Breast epithelium (tissue), 4 donors: ENCODE measurements at places on chromosomes 12 and 14. TPM values are rescaled to one million over a fixed set of nuclear protein-coding genes. Genes with fewer than 3 reads are reported as not detected.

TAOK3 gene
- 43.5 TPM for total RNA-seq

DNA sequence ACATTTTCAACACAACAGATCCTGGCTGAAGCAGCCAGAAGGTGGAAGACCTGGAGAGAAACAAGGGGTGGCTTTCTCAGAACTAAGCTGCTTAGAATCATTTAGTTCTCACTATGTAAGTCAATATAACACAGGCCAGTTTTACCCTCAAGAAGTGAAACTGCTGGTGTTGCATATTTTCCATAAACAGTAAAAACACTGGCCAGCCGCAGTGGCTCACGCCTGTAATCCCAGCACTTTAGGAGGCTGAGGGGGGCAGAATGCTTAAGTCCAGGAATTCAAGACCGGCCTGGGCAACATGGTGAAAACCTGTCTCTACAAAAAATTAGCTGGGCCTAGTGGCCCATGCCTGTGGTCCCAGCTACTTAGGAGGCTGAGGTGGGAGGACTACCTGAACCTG, 11.6 kb downstream of the STX2 start:
- no peak overlapping the region for H3K4me3 ChIP-seq
- no peaks in the 10 kb centered on the region for H3K27me3 ChIP-seq
- H3K27ac ChIP-seq: no peak overlapping the region
- H3K4me1 ChIP-seq: no peaks in the 10 kb centered on the region

SERPINA3 gene
- total RNA-seq: 1,840 TPM

DNA sequence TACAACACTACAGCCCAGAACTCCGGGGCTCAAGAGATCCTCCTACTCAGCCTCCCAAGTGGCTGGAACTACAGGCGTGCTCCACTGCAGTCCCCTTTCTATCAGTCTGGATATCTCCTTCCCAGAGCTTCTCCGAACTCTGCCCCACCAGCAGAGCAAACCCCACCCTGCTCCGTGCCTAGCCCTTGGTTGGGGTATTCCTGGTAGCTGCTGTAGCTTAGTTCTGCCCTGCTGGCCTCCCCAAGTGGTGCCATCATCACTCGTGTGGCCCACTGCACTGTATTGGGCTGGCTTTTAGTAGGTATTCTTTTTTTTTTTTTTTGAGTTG, 9.5 kb downstream of the HSP90AA1 start:
- peaks cover 4% of the 10 kb centered on the region for H3K36me3 ChIP-seq
- no peaks in the 10 kb centered on the region for H3K27me3 ChIP-seq
- H3K4me1 ChIP-seq: no peaks in the 10 kb centered on the region
- H3K4me3 ChIP-seq: no peak overlapping the region
- no peak overlapping the region for H3K27ac ChIP-seq

DNA sequence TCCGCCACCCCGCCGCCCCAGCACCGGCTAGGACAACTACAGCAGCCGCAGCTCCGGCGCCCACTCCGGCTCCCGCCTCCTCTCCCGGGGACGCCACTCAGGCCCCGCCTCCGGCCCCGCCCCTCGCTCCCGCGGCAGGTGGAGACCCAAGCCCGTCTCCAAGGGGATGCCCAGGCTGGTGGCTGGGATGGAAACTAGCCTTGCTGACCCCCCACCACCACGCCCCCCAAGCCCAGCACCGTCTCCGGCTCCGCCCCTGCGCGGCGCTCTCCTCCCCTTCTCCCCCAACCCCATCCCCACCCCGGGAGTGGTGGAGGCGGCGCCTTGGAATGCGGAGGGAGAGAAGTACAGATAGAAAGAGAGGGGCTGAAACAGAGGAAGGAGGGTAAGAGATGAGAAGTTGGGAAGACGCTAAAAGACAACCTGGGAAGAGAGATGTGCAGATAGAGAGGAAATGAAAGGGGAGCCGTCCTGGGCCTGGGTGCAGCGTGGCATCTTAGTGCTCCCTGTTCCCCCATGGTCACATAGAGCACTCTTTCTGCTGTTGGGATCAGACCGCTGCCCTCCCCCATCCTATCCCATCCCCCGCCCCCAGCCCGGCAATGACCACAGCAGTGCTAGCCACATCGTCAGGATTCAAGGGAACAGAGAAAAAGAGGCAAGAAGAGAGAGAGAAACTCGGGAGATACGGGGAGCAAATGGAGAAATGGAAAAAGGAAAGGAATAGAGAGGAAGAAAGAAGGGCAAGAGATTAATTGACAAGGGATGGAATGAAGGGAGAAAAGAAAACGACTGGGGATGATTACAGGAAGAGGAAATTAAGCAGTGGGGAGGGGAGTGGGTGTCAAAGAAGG, at the start of gene ITGA7:
TSS of gene ITGA7 (minus strand) at position 64 of the 854 bp plus-strand sequence. CDS start 222 bp downstream, outside the sequence.
- peak within 1 kb of the TSS; percentile 53 for H3K27ac ChIP-seq
- DNase-seq: no peak
- H3K4me1 ChIP-seq: peaks cover 4% of the 10 kb centered on the region
- H3K4me3 ChIP-seq: peak within 1 kb of the TSS; percentile 49

GRCh38 chr14:65948302-65948701, 535.8 kb downstream of the FUT8 start:
- no peaks in the 10 kb centered on the region for H3K4me1 ChIP-seq
- no peak overlapping the region for H3K4me3 ChIP-seq
- no peak overlapping the region for H3K27ac ChIP-seq
- DNase-seq: no peak
- no peaks in the 10 kb centered on the region for H3K36me3 ChIP-seq

ABCC9 gene
- total RNA-seq: 52.0 TPM

DNA sequence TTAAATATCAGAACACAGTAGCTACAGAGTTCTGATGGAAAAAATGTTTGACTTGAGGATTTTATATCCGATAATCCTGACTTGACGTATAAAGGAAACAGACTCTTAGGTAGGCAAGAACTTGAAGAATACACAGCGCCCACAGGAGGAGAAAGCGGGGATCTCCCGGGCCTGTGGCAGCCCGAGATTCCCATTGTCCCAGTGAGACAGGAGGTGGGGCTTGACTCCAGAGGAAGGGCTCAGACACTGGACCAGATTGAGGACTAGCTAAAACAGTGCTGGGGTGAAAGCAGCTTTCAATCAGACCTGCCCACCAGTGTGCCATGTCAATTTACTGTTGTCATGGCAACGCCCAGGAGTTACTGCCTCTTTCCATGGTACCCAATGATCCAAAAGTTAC, 51.1 kb upstream of the C14orf180 start:
- H3K27me3 ChIP-seq: peaks cover 9% of the 10 kb centered on the region
- no peaks in the 10 kb centered on the region for H3K36me3 ChIP-seq
- DNase-seq: no peak
- no peak overlapping the region for H3K4me3 ChIP-seq

DNA sequence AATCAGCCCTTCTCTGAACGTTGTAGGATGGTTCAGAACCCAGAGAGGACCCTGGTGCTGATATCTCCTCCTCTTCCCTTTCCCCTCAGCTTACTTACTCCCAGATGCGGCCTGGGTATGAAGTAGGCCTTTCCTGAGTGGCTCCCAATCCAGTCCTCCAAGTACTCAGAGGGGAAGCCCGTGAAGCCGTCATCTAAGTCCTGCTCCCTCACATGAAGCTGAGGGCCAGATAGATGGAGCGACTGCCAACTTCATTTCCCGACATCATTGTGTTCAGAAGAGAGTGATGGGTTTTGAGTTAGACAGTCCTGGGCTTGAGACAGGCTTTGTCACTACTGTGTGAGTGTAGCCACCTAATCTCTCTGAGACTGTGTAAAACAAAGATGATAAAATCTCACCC, 2.7 kb downstream of the APOLD1 start:
- peak overlapping the region; percentile 94 for H3K27ac ChIP-seq
- peak overlapping the region; percentile 74 for H3K4me3 ChIP-seq
- no peaks in the 10 kb centered on the region for H3K27me3 ChIP-seq
- no peaks in the 10 kb centered on the region for H3K36me3 ChIP-seq
- H3K4me1 ChIP-seq: no peaks in the 10 kb centered on the region
- DNase-seq: no peak

RNASE3 gene
- total RNA-seq: not detected

DNA sequence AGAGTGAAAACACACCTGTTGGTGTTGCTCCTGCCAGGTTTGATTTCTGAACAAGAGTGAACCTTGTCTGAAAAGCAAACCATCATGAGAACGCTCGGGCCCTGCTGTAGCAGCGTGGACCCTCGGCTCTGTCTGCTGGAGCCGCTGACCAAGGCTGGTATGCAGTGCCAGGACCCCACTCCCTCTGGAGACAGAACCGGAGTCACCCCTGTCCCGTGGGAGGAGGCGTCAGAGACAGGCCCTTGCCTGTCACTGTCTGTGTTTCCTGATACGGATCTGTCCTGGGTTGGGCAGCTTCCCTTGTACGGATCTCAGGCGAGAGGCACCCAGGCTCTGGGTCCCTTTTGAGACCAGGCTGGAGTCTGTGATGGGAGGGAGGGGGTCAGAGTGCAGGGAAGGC, 111.6 kb downstream of the ADGRD1 start:
- DNase-seq: no peak
- H3K4me3 ChIP-seq: no peak overlapping the region
- H3K36me3 ChIP-seq: no peaks in the 10 kb centered on the region
- no peaks in the 10 kb centered on the region for H3K27me3 ChIP-seq

DNA sequence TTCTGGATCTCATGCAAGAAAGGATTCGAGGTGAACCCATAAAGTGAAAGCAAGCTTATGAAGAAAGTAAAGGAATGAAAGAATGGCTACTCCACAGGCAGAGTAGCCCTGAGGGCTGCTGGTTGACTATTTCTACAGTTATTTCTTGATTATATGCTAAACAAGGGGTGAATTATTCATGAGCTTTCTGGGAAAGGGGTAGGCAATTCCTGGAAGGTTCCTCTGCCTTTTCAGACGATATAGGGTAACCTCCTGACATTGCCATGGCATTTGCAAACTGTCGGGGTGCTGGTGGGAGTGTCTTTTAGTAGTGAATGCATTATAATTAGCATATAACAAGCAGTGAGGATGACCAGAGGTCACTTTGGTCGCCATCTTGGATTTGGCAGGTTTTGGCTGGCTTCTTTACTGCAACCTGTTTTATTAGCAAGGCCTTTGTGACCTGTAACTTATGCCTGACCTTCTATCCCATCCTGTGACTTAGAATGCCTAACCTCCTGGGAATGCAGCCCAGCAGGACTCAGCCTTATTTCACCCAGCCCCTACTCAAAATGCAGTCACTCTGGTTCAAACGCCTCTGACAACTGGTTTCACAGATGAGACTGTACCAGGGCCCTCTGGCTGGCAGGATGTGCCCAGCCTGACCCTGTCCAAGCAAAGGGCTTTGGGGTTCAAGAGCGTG, 157.7 kb upstream of the SFSWAP start:
- H3K4me3 ChIP-seq: no peak overlapping the region
- no peaks in the 10 kb centered on the region for H3K36me3 ChIP-seq
- H3K27me3 ChIP-seq: peaks cover 35% of the 10 kb centered on the region
- no peak for DNase-seq

NTF3 gene
- total RNA-seq: 1.3 TPM

PTPRR gene
- 0.80 TPM for total RNA-seq

- no peak overlapping the region for H3K27ac ChIP-seq
- H3K27me3 ChIP-seq: no peaks in the 10 kb centered on the region
- no peak overlapping the region for H3K4me3 ChIP-seq
- no peaks in the 10 kb centered on the region for H3K36me3 ChIP-seq
- H3K4me1 ChIP-seq: no peaks in the 10 kb centered on the region
Measured at GRCh38 chr14:58646479-58646878, 8.7 kb downstream of the DACT1 start.

DNA sequence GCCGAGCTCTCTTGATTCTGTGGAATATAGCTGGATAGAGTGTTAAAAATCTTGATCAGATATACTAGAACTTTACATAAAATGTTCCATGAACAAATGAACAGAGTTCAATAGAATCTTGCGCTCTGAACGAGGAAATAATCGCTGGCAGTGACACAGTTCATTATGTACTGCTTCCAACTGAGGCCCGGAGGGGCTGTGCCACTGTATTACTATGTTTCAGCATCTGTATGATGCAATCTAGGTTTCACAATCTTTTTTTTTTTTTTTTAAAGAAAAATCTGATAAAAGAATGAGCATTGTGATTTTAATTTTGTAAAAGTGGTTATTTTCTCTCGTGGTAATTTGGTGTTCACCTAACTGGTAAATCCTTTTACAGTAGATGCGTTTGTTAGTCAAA, 77.2 kb downstream of the FERMT2 start:
- no peak overlapping the region for H3K4me3 ChIP-seq
- H3K36me3 ChIP-seq: no peaks in the 10 kb centered on the region
- H3K27ac ChIP-seq: peak overlapping the region; percentile 42
- H3K27me3 ChIP-seq: no peaks in the 10 kb centered on the region
- DNase-seq: peak; percentile 65

DNA sequence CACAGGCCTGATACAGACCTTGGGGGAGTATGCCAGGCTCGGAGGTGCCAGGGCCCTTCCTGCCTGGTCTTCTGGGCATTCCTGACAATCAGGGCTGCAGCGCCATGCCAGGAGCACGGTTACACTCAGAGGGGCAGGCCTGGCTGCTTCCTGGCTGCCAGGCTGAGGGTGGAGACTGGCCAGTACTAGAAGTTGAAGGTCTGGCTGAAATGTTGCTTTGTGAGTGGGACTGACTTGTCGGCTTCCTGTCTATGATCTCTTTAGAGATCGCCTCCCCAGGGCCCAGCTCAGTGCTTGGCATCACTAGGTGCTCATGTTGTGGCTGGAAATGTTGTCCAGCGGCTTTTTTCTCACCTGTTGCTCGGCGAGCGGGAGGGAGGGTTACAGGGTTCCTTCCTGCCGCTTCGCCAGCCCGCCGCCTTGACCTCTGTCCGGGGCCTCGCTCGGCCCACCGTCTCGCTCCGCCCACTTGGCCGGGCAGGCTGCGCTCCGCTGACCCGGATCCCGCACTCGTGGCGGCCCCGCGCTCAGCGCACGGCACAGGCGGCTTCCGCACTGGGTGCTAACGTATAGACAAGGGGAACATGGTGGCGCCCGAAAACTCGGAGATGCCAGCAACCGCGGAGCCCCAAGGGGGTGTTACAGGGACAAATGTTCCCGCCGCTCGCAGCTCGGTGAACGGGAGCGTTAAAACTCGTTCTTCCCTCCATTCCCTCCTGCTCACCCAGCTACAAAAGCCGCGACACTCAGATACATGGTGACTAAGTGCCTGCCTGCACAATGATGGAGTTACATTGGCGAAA, 32.6 kb downstream of the PAPLN start:
- no peaks in the 10 kb centered on the region for H3K27me3 ChIP-seq
- H3K4me1 ChIP-seq: no peaks in the 10 kb centered on the region
- H3K27ac ChIP-seq: peak overlapping the region; percentile 65
- DNase-seq: no peak

FLVCR2 gene
- total RNA-seq: 15.4 TPM

DNA sequence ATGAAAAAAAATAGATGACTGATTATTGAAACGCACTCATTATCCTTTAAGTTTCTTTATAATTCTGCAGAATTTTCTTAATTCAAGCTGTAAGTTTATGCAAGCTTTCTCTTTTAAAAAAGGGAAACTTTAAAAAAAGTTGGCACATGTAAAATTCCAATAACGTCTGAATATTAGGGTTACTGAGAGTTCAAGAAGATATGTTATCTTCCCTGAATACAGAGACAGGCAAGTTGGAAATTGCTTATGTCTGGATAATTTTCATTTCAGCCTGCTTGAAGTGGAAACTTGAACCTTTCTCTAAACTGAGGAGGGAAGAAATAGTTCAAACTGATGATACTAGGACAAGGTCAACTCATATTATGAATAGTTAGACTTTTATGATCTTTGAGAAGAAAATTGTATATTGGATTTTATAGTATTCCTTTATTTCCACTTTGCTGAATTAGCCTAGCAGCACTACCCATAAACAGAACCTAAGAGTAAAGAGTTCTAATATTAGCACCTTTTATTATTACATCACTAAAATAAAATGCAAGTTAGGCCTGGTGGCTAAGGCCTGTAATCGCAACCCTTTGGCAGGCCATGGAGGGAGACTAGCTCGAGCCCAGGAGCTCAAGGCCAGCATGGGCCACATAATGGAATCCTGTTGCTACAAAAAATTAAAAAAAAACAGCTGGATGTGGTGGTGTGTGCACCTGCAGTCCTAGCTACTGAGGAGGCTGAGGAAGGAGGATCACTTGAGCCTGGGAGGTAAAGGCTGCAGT, 288.0 kb downstream of the TRHDE start:
- no peaks in the 10 kb centered on the region for H3K27me3 ChIP-seq
- no peak for DNase-seq
- H3K4me1 ChIP-seq: no peaks in the 10 kb centered on the region
- H3K27ac ChIP-seq: no peak overlapping the region
